Activated T-cell treated with anti-CD3 and anti-CD28 coated beads, Interleukin-2, amount 50 U/mL, for 1 hour (primary cell): ENCODE measurements at places on chromosomes 2 and 18.

DNA sequence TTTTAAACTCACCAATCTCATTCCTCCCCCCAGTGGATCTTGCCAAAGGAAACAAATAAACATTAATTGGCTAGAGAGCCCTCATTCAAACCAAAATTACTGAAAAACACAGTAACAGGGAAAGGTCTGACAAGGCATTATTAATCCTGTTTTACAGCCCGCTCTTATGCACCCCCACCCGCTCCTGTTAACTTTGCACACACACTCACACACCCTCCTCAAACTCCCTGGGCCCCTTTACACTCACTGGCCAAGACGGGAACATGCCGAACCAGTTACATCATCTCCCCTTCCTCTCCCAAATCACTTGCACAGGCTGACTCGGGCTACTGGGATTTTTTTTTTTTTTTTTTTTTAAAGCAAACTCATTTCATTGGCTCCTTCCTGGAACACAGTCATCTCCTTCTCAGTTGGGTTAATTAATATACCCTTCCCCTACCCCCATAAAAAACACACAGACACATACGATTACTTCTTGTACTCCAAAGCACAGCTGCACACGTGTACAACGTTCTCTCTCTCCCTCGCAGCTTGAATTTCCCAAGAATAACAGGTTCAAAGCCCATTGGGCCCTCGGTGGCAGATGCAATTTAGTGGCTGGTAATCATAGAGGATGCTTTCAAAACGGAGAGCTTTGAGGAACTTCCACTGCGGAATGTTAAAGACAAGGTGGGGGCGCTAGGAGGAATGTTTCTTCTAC lies 31.8 kb downstream of the KLF7 start:
- no peak for DNase-seq

DNA sequence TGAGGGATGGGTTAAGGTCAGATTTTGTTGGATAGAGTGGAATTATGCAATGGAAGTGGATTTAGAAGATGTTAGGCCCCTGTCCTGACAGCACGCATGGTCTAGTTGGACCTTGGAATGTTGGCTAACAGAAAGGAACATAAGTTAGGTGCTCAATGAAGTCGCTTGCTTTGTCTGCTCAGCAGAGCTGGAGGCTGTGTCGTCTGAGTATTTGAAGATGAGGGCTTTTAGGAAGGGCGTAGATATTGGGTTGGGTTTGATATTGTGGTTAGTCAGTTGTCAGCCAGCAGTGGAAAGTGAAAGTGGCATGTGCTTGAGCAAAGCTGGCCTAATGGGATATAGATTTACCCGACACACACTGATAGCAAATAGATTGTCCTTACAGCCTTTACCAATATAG lies 239.3 kb downstream of the PRKCE start:
- DNase-seq, result no peak

DNA sequence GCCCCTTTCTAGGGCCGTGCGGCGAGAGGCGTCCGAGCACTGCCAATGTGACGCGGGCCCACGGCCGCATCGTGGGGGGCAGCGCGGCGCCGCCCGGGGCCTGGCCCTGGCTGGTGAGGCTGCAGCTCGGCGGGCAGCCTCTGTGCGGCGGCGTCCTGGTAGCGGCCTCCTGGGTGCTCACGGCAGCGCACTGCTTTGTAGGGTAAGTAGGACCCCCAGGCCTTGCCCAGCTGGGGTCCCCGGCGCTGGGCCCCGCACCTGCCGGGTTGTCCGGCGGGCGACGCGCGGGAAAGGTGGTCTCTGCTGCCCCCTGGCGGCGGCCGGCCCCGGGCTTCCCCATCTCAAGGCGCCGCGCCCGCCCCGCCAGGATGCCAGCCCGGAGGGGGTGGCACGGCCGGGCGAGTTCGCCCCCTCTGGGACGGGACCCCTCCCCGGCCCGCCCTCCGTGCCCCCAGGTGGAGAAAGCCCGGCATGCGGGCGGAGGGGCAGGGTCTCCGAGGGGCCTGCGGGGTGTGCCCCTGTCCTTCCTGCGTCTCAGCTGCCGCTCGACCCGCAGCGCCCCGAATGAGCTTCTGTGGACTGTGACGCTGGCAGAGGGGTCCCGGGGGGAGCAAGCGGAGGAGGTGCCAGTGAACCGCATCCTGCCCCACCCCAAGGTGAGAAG lies 1.9 kb downstream of the PRSS56 start:
- DNase-seq, result peak; percentile 79

GRCh38 chr18:3367491-3368091 lies 82.4 kb upstream of the TGIF1 start:
- no peak for DNase-seq

DNA sequence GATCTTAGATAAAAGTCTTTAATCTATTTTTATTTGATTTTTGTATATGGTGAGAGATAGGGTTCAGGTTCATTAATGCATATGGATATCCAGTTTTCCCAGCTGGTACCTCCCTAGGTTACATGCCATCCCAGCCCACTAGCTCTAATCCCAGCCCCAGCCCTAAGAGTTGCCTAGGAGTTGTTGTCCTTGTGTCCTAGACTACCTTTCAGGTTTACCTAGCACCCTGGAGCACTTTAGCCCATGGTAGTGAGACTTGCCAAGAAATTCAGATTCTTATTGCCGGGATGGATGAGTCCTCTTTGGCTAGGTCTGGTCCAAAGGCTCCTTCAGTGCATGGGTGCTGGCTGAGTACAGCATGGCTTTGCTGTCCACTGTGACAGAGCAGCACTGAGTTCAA lies 40.5 kb downstream of the ZNF638 start:
- no peak for DNase-seq

DNA sequence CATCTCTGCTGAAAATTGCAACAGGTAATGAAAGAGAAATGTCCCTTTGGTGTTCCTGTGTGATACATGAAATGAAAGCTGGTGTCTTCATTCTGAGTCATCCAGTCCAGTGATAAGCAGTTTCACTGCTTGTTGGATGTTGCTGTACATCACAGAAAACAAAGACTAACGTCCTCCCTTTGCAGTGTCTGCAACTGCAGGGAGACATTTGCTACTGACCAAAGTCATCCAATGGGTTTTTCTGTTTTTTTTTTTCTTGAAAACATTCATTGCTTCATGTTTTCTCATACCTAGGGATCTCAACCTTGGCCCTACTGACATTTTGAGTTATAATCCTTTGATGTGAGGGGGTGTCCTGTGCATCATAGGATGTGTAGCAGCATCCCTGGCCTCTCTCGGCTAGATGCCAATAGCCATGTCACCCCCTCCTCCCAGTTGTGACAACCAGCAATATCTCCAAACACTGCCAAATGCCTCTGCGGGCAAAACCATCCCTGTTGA lies 63.6 kb upstream of the FZD5 start:
- no peak for DNase-seq

DNA sequence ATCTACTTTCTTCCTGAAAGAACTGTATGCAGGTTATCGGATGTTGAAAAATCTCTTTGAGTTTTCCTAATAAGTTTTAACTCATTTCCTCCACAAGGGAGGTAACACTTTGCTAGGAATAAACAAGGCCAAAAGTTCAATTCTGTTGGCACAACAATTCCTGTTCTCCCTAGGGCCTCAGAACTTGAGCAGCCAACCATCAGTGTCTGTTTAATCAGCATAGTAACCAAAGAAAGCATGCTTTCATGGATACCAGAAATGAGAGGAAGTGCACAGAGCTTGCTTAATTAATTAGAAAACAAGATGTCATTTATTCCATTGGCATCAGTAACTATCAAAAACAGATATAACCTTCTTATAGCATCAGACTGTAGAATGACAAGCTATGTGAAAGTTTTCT lies 503.2 kb upstream of the CNTNAP5 start:
- no peak for DNase-seq
